T-helper 22 cell (primary cell): ENCODE measurements at places on chromosomes 2 and 18.

DNA sequence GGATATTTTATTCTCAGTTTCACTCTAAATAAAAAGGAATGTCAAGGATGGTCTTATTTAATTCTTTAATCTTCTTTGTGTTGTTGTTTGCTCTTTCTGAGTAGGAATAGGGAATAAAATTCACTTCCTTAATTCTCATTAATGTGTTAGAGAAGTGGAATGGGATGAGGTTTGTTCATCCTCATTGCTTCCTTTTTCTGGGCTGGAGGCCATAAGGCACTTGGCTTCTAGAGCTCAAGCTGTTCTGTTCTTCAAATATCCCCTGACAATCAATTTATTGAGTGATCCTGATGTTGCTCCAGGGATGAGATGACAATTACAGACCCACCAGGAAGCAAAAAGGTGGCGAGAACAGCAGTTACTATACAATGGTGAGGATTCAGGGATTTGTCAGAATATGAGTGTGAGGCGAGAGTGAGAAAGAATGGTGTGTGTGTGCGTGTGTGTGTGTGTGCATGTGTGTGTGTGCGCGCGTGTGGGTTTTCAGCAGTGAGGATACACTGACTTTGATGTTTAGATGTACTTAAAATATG lies 557.6 kb upstream of the FANCL start:
- no peak for DNase-seq

- no peak for DNase-seq
Measured at GRCh38 chr2:235157746-235158482, 206.1 kb downstream of the SH3BP4 start.

GRCh38 chr2:120109186-120110061 lies 96.5 kb downstream of the EPB41L5 start:
- no peak for DNase-seq

DNA sequence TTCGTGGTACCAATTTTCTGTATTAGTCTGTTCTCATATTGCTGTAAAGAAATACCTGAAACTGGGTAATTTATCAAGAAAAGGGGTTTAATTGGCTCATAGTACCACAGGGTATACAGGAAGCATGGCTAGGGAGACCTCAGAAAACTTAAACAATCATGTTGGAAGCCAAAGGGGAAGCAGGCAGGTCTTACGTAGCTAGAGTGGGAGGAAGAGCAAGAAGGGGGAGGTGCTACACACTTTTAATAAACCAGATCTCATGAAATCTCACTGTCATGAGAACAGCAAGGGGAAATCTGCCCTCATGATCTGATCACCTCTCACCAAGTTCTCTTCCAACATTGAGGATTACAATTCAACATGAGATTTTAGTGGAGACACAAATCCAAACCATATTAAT lies 226.8 kb upstream of the TPO start:
- DNase-seq = no peak

DNA sequence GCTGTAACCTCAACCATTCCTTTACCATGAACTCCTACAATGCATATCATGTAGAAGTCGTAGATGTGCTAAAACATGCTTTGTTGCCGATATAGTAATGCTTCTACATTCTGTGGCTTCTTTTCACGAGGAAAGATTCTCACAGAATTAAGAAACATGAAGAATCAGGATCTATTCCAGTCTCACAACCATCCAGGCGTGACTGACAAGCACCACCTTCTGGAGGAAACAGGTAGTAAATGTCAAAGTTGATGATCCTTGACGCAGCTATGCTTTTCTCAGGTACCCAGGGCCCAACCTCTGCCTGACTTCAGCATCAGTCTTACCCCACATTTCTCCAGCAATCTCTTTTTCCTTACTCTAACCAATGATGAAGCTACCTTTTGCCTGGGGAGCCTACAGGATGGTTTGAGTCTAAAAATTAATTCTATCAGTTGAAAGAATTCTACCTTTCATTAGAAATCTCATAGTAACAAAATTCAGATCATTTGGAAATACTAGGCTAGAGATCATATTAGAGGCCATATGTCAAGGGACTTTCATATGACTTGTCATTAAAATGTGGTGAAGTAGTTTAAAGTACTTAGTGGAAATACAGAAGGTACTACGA lies 123.3 kb upstream of the RND3 start:
- no peak for DNase-seq

- DNase-seq = no peak
Measured at GRCh38 chr2:160075171-160075570, 12.8 kb upstream of the PLA2R1 start.

DNA sequence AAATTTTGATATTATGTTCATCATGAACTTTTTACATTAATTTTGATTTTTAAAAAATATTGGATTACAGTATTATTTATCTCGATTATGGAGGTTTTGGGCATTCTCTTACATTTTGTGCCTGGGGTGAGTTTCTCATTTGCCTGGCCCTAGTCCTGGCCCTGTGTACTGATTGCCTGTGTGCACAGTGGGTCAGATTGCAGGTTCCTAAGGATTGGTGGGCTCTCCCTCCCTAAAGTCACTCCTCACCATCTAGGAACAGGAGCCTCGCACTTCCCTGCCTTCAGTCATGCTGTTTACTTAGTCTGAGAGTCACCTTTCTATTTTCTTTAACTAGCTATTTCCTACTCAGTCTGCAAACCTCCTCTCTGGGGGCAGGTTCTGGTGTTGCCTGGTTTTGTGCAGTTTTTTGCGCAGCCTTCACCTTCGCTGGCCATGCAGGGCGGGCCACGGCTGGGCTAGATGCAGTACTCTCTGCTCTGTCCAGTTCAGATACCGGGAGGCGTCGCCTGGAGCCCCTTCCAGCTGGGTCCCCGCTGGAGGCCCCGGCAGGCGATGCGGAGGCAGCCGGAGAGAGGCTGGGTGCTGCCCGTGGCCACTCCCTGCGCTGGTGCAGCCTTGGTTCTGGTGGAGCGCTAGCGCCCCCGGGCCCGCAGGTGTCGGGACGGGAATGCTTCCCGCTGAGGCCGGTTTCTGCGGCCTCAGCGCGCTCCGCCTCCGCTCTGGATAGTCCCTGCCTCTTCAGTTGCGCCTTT lies 23.3 kb upstream of the MC5R start:
- no peak for DNase-seq

- no peak for DNase-seq
Measured at GRCh38 chr18:76936877-76937276, 114.5 kb downstream of the ZNF236 start.

GRCh38 chr2:213243189-213244044 lies 40.8 kb upstream of the SPAG16 start:
- no peak for DNase-seq

GRCh38 chr2:107776362-107776761 lies 50.3 kb upstream of the RGPD4 start:
- DNase-seq = no peak

DNA sequence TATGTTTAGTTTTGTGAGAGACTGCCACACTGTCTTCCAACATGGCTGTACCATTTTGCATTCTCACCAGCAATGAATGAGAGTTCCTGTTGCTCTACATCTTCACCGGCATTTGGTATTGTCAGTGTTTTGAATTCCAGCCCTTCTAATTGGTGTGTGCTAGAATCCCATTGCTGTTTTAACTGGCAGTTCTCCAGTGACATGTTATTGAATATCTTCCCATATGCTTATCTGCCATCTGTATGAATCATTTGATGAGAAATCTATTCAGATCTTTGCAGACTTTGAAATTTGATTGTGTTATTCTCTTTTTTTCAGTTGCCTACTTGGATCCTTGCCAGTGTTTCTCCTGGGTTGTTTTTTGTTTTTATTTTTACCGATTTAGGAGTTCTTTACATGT lies 99.0 kb downstream of the SNTG2 start:
- DNase-seq = no peak

- DNase-seq = no peak
Measured at GRCh38 chr18:3660739-3661515, 211.0 kb downstream of the TGIF1 start.

GRCh38 chr18:46169464-46169941 lies 65.3 kb downstream of the HAUS1 start:
- no peak for DNase-seq

DNA sequence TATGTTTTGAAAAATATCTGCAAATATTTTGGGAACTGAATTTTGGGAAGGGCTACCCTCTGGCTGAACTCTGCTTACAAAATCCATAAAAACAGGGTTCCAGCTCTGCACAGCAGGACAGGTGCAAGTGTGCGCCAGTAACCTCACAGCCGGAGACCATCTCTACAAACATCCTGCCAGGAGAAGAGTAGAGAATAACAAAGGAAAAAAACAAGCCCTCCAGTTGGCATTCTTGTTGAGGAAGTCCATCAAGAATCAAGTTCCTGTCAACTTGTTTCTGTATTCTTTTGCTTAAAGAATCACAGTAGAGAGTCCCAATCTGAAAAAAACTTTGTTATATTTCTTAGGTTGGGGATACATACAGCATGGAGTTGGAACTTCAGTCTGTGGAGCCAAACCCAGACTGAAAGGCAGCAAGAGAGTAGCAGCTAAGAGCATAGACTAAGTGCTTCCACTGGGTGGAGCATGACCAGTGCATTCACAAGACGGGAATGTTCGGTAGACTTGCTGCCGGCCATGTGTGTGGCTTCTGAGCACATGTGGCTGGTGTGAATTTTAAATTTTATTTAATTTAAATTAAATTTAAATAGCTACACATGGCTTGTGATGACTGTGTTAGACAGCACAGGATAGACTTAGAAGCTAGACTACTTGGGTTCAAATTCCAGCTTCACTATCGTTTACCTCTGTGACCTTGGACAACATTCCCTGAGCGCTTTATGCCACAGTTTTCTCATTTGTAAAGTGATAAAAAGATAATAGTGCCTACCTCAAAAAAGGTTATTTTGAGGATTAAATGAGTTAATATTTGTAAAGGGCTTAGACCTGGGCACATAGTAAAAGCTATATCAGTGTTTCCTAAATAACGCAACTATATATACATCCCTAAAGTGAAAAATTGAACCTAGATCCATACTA lies 41.9 kb downstream of the SPTBN1 start:
- DNase-seq = no peak

- DNase-seq = no peak
Measured at GRCh38 chr2:144449028-144449406, 70.9 kb downstream of the ZEB2 start.

GRCh38 chr18:58639751-58640427 lies 11.0 kb upstream of the ALPK2 start:
- no peak for DNase-seq

DNA sequence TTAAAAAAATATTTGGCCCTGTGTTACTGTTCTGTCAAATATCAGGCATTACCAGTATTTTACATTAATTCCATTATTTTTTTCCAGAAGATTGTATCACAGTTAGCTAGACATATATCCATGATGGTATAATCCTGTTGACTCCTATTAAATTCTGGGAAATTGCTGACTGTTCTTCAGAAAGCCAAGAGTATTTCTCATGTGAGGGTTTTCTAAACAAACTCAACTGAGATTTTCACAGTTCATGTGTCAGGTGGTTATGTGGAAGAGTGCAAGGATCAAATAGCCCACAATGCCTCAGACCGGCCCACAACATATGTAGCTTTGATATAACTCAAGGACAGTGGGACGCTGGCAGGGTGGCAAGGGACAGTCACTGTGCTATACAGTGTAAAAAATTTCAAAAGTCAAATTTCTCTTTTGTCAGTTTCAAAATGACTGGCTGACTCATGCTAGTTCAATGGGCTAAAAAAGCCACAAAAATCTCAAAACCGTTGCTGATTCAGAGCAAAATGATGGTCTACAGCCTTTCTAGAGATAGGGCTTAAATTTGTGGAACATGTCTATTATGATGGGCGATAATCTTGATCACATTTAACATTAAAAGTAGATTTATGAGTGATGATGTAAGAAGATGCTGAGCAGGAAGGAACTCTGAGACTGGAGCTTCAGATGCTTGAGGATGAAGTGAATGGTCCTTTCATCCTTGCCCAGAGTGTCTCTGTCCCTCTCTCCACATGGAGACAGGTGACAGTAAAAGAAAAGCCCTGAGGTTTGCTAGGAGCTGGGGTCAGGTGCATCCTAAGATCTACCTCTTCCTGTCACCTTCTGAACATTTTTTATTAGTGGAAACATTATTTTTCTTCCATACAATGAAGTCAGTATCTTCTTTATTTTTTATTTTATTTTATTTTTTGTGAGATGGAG lies 175.8 kb upstream of the PIEZO2 start:
- DNase-seq = no peak

DNA sequence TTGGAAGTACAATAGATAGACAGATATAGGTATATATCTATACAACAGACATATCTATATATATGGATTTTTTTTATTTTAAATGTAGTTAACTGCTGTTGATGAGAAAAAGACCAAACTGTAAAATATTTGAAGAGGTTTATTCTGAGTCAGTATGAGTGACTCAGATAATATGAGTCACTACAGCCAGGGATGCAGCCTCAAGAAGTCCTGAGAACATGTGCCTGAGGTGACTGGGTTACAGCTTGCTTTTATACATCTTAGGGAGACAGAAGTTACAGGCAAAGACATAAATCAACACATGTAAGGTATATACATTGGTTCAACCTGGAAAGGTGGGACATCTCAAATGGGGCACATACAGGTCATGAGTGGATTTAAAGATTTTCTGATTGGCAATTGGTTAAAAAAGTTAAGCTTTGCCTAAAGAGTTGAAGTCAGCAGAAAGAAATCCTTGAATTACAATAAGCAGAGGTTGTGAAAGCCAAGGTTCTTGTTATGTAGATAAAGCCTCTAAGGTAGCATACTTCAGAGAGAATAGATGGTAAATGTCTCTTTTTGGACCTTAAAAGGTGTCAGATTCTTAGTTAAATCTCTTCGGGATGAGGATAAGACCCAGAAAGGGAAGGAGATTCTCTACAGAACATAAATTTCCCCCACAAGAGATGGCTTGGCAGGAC lies 149.9 kb downstream of the RBM43 start:
- no peak for DNase-seq

DNA sequence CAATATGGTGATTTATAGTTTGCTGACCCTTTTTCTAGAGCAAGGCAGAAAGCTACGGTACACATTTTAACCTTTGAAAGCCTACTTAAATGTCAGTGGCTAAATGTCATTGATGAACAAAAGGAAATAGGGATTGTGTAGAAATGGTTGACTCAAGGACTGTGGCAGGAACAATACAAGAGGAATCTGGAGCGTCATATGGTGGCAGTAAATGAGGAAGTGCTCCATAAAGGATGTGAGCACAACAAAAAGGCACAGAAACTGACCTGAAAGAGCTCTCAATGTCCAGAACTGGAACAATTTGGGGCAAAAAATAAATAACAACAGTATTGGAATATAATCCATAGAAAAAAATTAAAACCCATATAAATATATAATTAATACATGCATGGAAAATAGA lies 443.9 kb upstream of the VRK2 start:
- DNase-seq = no peak

GRCh38 chr2:233141901-233142300 lies 81.8 kb downstream of the INPP5D start:
- DNase-seq = no peak

GRCh38 chr2:122525336-122525735 lies 769.9 kb downstream of the TSN start:
- DNase-seq = no peak

- no peak for DNase-seq
Measured at GRCh38 chr2:191270306-191271161, 25.3 kb downstream of the MYO1B start.

DNA sequence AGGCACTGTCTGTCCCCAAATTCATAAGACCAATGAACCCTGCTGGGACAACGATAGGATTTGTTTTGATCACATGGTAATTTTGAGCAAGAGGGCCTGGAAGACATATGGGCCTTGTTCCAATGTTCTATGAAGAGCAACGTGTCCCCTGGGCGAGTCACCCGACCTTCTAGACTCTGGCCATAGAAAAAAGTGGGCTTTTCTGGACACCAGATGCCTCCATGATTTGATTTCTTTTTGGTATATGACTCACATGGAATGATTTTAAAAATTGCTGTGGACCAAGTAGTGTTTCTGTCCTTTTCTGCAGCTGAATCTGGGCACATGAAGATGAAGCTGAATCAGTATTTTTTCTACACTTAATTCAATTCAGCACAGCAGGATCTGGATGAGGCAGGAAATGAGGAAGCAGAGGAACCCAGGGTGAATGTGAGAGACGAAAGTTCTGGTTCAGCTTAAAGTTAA lies 104.9 kb downstream of the CDC42EP3 start:
- no peak for DNase-seq
